ENCODE measurements at places on chromosomes 16 and 17.

GRCh38 chr17:81741049-81741593 lies 29.0 kb downstream of the SLC25A10 start:
- no peak for DNase-seq

DNA sequence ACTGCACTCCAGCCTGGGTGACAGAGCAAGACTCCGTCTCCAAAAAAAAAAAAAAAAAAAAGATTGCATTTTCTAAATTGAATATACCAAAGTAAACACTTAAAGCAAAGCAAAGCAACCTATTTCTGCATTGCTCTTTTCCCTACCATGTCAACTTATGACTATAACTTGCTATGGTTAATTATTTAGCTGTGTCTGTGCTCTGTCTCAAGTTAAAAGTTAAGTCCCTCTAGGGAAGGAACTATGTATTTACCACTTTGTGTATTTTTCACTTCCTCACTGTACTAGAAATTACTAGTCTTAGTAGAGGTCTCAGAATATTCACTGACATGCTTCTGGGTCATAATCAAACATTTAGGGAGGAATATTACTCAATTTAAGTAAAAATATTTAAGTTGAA lies 711.7 kb upstream of the SOX9 start:
- no peak for DNase-seq

GRCh38 chr17:42893359-42893758 lies 7.2 kb upstream of the G6PC1 start:
- no peak for DNase-seq

DNA sequence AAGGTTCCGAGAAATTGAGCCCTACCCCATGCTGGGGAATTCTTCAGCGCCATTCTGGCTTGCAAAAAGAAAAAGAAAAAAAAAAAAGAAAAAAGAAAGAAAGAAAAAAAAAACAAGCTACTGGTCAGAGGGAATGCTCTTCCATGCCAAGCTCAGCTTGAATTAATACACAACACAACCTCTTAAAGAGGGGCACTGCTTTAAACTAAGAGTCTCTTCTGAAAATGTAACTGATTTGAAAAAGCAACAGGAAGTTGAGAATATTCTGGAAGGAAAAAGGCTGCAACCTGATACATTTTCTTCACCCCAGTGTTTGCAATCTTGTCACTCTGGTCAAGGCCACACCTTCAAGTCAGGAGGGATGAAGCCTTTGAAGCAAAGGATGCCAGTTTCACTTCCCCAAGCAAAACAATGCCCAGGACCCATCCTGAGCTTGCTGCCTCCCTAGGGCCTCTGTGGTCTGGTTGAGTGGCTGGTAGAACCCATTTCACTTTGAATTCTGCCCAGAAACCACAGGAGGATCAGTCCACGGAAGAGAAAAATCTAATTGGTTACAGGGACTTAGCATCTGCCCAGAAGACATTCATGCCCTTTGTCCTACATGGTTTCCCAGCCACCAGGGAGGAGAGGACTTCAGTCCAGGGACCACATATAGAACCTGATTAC lies 389.7 kb downstream of the SOX9 start:
- no peak for DNase-seq

GRCh38 chr17:8631554-8631877 lies 991 bp upstream of the MYH10 start:
- no peak for DNase-seq

GRCh38 chr17:65109990-65110680 lies 27.0 kb upstream of the RGS9 start:
- no peak for DNase-seq

- DNase-seq, result peak; percentile 92
These were observed 43.0 kb upstream of the TANGO6 start for GRCh38 chr16:68800257-68800875.

GRCh38 chr17:281365-281999 lies 71.1 kb downstream of the RPH3AL start:
- DNase-seq, result no peak

- no peak for DNase-seq
These were observed 47.0 kb downstream of the MARVELD3 start for GRCh38 chr16:71672803-71673581.
